ENCODE measurements at places on chromosomes 1 and 21.

DNA sequence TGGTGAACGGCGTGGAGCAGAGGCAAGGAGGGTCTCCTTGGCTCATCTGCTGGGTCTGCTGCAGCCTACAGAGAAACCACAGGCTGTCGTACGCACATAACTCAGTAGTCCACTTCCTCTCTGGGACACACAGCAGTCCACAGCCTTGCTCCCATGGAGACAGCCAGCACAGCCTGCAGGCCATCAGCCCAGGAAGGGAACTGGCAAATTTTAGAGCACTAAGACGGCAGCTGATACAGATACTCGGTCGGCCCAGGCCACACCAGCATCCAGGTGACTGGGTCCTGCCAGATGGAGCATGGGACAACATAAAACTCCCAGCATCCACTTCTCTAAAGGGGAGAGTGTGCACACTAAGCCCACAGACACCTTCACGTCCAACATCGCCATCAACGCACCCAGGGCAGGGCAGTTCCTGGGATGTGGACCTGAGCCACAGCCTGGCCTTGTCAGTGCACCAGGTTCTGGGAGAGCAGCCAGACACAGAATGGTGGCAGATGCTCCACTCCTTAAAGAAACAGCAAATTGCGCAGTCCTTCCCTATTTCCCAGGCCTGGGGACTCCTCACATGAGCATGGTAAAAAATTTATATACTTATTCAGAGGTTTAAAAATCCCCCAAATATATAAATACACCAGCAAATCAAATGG is 247.1 kb upstream of the RAB4A start:
- DNase-seq: no peak

GRCh38 chr1:243746751-243747150 is 103.3 kb downstream of the AKT3 start:
- DNase-seq: no peak

GRCh38 chr1:36913484-36914060 is 120.7 kb downstream of the GRIK3 start:
- DNase-seq: no peak

DNA sequence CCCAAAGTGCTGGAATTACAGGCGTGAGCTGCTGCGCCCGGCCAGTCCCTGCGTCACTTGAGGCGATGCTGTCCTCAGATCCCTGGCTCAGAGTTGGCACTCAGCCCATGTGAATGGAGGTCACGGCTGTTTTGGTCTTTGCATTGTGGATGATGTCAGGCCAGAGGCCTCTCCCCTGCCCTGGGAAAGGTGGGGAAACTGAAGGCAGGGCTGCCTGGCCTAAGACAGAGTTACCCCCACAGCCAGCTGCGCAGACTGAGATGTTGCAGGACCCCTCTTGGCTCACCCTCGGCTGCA is 821 bp downstream of the MASP2 start:
- no peak for DNase-seq

GRCh38 chr1:57134803-57135202 is 169.0 kb upstream of the C8B start:
- DNase-seq: no peak

GRCh38 chr1:39575191-39576015 is 1.2 kb downstream of the PABPC4 start:
- peak; percentile 48 for DNase-seq

DNA sequence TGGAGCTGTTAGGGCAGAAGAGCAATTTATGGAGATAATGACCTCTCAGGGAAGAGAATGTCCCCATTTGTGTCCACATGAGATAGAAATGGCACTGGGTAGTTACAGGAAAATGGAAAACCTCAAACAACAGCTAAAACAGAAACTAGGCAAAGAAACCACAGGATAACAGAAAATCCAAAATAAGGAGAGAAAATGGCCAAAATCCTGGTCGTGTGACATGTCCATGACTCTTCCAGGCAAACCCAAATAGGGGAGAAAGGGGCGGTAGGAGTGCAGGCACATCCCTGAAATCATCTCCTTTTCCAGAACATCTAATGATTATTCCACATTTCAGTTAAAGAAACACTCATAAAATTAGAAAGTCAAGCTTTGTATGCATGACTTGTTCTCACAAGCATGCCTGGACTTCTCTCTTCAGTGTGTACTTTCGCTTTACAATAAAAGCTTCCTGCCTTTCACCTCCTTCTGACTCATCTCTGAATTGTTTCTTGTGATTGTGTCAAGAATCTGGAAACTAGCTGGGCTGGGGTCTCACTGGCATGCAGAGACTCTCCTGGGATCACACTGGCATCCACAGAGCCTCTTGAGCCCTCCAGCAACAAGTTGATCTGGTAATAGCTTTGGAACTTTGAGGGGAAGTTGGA is 171.4 kb upstream of the ZP4 start:
- DNase-seq: no peak

DNA sequence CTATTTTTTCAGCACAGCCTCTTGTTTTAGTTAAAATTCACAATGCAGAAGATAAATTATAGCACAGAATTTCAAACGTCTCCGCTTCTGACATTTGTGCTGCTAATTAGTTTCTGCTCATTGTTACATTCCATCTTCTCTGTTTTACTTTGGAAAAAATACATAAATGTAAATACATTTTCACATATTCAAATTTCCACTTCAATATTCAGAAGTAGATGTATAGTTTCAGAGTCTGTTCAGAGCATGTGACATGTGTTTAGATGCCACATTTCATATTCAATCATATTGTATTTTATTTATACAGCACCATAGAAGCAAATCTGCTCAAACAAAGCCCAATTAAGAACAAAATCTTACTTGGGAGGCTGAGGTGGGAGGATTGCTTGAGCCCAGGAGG is 19.6 kb downstream of the TMEM35B start:
- DNase-seq: no peak

DNA sequence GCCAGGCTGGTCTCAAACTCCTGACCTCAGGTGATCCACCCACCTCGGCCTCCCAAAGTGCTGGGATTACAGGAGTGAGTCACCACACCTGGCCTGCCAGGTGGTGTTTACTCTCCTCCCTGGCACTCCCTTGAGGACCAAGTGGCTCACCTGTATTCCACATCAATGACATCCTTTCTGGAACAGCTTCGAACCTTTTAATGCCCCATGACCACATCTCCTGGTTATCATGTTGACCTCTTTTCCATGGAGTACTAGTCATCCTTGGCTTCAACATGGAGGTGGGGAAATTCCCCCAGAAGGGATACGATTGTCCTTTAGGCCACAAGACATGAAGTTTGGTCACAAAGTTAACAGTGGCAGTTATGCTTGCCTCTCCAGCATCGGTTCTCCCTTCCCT is 66.9 kb downstream of the CDC7 start:
- DNase-seq: no peak

DNA sequence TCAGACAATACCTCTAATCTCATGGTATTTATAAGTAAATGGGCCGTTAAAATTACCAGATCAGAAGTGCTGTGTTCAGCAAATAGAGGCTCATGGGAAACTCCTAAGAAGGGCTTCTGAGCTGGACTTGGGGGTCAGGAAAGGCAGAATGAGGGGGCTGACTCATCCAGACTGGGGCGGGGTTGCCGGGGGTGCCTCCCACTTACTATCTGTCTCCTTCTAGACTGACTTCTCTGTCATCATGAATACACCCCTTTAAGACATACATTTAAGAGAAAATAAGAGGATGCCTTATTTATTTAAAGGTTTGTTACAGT is 96.0 kb upstream of the ERRFI1 start:
- no peak for DNase-seq

DNA sequence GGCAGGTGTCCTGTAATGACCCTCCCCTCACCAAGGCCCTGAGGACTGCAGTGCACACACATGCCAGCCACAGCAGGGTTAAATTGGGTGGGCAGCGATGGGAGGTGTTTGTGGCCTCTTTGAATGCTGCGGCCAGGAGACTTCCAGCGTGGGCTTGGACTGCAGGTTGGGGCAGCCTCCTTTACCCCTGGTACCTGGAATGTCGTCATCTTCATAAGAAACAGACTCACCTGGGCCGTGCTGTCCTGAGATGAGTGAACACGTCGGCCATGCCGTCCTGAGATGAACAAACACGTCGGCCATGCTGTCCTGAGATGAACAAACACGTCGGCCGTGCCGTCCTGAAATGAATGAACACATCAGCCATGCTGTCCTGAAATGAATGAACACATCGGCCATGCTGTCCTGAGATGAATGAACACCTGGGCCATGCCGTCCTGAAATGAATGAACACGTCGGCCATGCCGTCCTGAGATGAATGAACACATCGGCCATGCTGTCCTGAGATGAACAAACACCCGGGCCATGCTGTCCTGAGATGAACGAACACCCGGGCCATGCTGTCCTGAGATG is 50.1 kb upstream of the COL6A1 start:
- peak; percentile 36 for DNase-seq

- DNase-seq: no peak
These were observed 64.2 kb upstream of the LYPLAL1 start for GRCh38 chr1:219109424-219110018.

All from activated CD4-positive, alpha-beta T cell treated with anti-CD3 and anti-CD28 coated beads, Interleukin-2, amount 50 U/mL, for 16 hours (primary cell).